Fibroblast of skin of abdomen (primary cell): ENCODE measurements at places on chromosomes 12 and 14.

GRCh38 chr12:10369557-10370415, 20.1 kb downstream of the KLRK1 start:
- no peak for DNase-seq

- DNase-seq = no peak
Observed at GRCh38 chr12:56128670-56129205, 671 bp downstream of the ESYT1 start.

DNA sequence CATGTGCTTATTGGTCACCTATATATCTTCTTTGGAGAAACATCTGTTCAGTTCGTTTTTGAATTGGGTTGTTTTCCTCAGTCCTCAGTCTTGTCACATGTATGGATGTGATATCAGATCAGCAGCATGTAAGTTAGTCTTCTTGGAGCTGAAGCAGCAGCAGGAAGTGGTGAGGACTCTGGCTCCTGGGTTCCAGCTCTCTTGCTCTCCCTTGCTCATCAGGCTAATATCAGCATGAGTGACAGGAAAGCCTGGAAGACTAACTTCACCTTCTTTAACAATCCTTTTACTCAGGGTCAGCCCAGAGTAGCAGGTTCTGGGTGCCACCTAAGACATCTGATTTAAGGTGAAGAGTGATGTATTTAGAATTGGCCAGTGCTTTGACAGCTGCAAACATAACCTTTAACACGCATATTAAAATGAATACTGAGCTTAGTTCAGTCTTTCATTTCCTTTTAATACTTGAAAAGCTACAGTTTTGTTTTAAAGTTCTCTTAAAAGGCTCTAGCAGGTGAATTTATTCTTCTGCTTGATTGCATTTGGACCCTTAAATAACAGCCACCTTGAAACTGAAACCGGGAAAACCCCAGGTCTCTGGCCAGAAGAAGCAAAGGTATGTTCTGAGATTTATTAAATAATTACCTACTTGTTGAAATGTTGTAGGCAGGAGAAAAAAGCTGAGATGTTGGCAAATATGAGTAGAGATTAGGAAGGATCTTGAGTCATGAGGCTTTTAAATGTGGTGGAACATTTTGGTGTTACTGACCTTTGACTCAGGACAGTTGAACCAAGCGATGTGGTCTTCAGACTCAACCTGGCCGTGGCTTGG, 54.3 kb downstream of the DRAM1 start:
- DNase-seq = no peak

DNA sequence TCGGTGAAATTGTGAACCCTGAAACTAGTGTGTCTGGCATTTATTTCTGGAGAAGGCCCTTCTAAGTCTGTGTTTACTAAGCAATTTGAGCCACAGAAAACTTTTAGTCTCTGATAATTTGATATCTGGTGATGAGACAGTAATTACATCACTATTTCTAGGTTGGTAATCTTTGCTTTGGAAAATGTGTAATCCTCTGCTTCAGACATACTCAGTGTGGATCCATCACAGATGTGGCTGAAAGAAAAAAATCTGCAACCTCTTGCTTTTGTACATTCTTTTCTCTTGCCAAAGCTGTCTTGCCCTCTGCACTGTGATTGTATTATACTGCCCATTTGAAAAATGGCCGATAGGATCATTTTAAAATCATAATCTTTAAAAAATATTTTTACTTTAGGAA, 78.1 kb downstream of the PELI2 start:
- peak; percentile 53 for DNase-seq

DNA sequence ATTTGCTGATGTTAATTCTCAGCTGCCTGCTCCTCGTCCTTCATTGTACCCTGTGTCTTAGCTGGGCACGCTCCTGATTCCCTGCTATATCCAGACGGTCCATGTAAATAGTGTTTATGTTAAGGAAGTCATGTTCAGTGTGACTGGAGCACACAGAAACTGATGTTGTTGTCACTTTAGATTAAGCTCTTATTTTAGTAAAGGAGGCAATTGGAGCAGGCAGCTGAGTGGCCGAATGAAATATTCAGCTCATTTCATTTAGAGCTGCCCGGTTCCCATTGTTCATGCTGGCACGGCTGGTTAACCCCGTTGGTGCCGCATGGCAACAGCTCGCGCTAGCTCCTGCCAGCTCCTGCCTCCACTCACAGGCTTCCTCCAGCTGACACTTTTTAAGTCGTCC, 446.8 kb upstream of the SOX5 start:
- no peak for DNase-seq

DNA sequence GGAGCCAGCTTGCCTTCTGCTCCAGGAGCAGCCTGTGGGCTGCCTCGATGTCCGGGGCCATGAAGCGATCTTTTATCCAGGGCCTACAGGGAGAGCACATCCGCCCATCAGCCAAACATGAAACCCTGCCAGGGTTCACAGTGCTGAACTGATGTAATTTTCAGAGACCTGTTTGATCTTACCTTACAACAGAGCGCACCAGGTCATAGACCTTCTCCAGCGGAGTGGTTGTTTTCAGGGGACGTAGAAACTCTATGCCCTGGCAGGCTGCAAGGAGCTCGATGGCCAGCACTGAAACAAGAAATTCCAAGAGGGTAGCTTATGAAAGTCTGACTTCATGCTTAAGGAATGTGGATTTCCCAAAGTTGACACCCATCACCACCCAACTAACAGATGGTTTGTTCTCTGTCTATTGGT, 19.7 kb downstream of the HAL start:
- DNase-seq = no peak

GRCh38 chr12:1594006-1594260, 448 bp downstream of the FBXL14 start:
- DNase-seq = no peak

DNA sequence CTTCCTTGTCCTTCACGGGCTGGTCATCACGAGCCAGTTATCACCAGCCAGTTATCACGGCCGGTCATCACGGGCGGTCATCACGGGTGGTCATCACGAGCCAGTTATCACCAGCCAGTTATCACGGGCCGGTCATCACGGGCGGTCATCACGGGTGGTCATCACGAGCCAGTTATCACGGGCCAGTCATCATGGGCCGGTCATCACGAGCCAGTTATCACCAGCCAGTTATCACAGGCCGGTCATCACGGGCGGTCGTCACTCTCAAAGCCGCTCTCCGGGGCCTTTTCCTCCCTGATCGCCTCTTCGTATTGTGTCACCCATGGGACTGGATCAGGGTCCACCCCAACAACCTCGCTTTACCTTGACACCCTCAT, 13.9 kb upstream of the FBRSL1 start:
- DNase-seq = no peak

DNA sequence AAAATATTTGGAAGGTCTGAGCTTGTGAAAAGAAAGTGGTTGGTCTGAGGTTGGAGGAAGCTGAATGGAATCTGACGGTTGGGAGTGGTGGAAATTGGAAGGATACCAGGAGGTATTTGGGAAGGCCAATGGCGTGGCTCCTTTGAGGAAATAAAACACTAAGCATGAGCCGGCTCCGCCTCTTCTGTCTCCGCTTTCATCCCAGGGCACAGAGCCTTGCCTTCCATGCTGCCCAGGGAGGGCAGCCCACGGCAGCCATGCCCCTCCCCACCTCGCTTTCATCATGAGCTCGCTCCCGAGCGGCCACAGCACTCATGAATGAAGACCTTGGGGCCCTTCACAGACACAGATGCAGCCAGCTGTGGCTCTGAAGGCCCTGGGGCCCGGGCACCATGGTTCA, 36.2 kb downstream of the HSP90AA1 start:
- DNase-seq = peak; percentile 86

GRCh38 chr12:130137040-130138018, 24.9 kb upstream of the FZD10 start:
- no peak for DNase-seq
